8988T (cell line): ENCODE measurements at places on chromosomes 2 and 18.

DNA sequence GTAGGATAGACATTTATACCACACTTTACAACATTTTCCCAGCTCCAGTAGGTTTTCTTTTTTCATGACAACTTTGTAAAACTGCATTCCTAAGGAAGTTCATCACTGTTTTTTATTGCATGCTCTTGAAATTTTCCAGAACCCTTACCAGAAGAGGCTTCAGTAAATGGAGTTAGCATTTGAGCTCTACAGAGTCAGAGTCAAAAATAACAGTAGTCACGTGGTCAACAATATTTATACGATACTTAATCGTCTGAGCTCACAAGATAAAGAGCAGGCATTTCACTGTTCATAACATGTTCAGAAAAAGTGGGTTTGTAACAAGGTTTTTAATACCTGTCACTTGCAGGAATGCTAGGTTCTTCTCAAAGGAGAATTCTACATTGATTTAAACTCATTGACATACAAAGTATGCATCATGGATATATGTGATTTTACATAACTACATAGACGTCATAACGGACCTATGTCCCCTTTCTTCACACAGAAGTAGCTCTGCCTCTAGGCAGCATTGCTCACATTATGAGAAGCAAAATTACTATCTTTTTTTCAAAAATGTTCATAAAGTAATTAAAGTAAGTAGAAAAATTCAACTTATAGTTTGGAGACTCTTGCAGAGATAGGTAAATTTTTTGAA, 187.0 kb upstream of the COL3A1 start:
- DNase-seq, result no peak

DNA sequence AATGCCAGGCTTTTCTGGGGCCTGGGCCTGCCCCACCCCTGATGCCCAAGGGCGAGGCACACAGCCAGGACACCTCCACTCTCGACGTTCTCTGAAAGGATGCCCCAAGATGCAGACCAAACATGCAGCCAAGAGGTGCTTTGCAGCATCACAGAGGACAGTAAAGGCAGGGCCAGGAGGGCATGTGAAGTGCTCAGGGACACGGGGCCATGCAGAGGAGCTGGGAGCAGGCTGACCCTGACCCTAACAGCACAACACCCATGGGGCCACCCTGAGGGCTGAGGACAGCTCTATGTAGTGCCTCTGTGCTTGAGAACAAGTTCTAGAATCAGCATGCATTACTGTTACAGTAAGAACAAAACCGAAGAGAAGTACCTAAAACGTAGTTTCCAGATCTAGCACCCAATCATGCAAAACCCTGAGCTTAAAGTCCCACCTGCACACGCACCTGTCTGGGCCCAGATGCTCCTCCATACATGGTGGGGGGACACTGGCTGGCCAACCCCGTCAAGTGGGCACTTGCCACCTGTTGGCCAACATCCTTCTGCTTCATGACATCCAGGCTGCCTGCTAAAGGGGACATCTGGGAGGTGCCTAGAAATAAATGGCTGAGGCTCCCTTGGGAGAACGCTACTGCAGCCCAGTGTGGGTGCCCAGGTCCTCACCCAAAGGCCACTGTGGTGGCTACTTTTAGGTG, 15.4 kb downstream of the HS6ST1 start:
- DNase-seq, result no peak

GRCh38 chr2:142525720-142526119, 351.7 kb upstream of the KYNU start:
- no peak for DNase-seq

DNA sequence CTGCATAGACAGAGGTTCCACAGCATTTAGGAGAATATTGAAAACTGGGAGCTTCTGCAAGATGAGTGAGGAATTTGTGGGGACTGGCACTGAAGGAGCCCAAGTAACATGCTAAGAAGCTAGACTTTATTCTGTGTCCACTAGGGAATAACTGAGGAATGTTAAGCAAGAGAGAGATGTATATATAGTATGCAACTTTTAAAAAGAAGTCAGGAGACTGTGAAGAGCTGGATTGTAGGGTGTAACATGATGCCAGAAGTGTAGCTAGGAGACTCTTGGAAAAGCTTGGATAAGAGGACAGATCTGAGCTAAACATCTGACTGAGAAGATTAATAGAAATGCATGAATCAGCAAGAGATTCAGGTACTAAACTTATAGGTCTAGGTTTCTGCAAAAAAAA, 270.6 kb upstream of the MMADHC start:
- DNase-seq, result no peak

DNA sequence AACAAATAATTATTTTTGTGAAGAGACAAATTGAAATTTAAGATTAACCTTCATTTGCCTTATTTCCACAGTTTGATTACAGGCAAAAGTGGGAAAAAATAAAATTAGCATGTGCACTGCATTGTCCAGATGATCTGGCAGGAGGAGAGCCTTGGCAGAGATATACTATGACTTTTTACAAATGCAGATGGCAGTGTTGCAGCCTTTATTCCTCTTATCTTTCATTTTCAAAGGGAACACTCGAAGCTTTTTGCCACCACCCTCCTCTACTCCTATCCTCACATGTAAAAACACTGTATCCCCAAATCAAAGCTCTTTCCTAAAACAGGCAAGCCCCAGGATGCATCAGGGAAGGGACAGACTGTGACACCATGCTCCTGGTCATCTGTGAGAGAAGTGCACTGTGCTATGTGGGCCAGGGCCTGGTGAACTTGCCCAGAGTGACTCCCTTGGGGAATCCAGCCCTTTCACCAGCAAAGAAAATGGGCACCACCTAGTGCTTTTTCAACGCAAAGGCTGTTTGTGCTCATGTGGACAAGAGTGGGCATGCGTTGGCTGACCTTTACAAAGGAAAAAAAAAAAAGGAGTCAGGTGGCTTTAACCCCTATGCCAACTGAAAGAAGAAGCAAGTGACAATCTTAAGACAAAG, 74.7 kb upstream of the ETAA1 start:
- no peak for DNase-seq

GRCh38 chr2:176461098-176461808, 192.0 kb downstream of the MTX2 start:
- no peak for DNase-seq

DNA sequence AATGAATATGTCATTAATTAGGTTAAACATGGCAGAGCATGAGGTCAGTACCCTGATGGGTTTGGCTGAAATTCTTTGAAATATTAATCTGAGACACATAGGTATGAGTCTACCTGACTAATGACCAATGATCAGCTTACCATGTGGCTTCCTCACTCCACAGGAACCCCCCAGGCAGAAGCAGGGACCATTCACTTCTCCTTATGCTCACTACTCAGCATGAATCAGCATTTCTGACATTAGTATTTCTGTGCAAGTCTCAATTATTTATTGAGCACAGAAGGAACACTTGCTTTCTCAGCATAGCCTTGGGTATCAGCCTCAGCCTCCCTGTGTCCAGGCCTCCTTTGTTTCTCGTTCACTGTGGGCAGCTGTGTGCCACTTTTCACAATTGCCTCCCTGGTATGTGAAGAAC, 9.3 kb upstream of the KCNE4 start:
- DNase-seq, result no peak

- no peak for DNase-seq
These were observed 17.5 kb upstream of the DPP4 start for GRCh38 chr2:162091325-162092007.

- DNase-seq, result no peak
These were observed 250.5 kb downstream of the HDAC4 start for GRCh38 chr2:239150125-239151011.

DNA sequence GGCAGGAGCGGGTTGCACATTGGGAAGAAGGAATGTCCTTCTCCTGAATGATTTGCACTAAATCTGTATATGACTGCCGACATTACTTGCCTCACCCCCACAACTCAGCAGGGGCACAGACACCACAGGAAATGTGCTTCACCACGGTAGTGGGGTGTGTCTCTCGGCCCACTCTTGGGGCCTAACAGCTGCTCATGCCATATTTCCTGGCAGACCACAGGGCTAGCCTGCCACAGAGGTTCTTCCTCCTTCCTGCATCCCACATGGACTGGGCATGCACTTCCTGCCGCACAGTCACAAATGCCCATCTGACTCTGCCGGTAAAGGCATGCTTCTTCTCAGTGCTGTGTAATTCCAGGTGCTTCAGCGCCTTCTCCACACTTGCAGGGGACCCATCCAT, 10.3 kb upstream of the PAPOLG start:
- DNase-seq, result no peak

GRCh38 chr18:58670404-58671110, 708 bp upstream of the MALT1 start:
- DNase-seq, result no peak

- DNase-seq, result no peak
These were observed 17.6 kb downstream of the TBC1D8 start for GRCh38 chr2:101133492-101134100.

DNA sequence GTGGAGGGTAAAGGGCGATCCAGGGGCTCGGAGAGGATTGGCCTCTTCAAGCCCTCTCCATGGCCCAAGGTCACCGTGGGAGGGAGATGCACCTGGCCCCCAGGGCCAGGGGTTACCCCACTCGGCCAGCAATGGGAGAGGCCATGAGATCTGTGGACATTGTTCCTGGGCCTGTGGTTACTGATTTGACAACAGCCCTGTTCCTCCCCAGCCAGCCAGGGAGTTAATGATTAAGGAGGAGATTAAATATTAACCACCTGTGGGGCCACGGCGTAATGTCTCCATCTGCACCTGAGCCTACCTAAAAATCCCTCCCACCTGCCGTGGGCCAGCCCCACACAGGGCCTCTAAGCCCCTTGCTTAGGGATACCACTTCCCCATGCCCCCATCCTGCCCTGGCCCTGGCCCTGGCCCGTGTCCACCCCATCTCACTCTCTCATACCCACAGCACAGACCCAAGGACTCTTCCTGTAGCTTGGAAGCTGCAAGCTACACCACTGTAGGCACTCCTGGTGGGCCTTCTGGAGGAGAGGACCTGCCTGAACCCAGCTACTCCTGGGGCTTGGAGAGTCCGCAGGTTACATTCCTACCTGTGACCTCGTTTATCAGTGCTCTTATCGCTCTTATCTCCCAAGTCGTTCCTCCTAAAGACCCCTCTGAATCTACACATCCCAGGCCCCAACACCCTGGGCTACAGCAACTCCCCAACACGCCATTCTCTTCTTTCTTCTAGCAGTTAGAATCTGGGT, 32.1 kb downstream of the ZFP36L2 start:
- no peak for DNase-seq

DNA sequence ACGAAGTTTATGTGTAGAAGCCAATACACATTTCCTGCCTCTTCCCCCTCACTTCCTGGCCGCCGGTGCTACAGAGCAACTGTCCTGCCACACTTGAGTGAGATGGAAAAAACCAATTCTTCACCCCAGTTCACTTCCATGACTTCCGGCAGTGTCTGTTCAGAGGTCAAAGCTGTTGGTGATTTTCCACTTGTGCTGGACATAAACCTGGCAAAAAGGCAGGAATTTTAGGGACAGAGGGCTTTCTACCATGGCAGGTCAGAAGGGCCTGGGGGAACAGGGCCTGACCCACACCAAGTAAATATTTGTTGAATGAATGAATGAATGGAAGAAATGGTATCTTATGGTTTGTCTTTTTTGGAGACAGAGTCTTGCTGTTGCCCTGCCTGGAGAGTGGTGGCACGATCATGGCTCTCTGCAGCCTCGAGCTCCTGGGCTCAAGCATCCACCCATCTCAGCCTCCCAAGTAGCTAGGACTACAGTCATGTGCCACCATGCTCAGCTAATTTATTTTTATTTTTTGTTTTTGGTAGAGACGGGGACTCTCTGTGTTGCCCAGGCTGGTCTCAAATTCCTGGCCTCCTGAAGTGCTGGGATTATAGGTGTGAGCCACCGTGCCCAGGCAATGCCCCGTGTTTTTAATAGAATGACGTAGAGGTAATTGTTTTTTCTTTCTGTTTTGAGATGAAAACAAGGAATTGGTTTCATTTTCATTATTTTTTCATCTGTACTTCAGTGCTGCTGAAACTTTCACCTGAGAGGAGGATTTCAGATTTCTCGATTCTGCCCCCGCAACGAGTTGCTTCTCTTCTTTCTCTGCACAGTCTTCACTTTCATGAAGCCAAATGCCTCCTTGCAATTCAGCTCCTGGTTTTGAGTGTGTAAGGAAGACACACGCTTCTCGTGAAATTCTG, 48.0 kb upstream of the LPIN2 start:
- no peak for DNase-seq

GRCh38 chr2:41716497-41716896, 331.3 kb upstream of the PKDCC start:
- no peak for DNase-seq

DNA sequence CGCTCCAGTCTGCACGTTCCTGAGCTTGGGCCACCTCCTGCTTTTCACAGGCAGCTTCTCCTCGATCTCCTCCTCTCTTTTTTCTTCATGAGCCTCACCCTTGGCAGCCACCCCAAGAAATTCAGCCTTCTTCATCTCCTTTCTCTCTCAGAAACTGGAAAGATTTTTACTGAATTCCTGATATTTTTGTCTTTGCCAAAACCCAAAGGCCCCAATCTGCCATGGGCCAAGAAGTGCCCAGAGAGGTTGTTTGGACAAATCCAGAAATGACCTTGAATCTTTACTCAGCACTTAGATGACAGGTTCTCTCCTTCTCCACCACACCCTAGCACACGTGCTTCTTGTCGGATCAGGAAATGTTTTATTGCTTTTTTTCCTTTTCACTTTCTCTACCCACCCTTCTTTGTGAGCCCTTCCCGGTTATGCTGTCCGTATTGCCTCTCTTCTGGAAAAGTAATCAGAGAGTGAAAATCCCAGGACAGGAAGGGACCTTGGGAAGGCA, 134.5 kb upstream of the TNP1 start:
- no peak for DNase-seq

GRCh38 chr2:20536619-20537422, 89.9 kb downstream of the RHOB start:
- no peak for DNase-seq
